ENCODE measurements at places on chromosomes 12 and 14.

DNA sequence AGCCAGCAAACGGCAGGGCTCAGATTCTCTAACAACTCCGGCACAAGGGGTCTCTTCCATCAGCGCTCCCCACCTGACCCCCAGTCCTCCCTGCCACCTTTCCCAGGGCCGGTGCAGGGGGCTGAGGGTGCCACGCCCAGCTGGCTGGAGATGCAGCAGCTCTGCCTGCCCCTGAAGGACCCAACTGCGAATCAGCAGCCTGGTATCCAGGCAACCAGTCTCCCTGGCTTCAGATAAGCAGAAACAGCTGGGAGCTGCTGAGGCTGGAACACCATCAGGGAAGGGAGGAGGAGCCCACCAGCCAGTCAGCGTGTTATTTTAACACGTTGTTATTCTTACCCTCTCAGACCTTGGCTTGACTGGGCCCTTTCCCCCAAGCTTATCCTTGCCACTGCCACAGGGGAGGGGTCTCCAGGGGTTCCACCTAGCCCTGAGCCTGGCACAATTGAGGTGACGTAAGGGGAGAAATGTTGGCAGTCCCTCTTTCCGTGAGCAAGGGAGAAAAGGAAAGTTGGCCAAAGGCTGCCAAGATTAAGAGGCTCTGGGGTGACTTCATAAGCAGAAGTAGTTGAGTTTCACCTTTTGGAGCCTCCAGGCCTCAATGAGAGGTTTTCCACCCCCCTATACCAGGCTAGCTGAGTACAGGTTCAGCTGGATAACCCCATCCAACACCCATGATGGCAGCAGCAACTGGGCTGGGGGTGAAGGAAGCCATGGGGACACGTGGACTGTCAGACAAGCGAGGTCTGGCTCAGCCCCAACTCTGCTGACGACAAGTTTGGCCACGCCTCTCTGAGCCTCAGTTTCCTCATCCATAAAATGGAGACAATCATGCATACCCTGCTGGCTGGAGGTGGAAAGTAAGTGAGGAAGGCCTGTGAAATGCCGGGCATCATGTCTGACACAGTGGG is 91.1 kb downstream of the IRF2BPL start:
- no peak for DNase-seq

- no peak for DNase-seq
These were observed 28.3 kb downstream of the ATF7IP start for GRCh38 chr12:14393751-14394150.

GRCh38 chr12:122934722-122935121 is 31.5 kb downstream of the ABCB9 start:
- no peak for DNase-seq

DNA sequence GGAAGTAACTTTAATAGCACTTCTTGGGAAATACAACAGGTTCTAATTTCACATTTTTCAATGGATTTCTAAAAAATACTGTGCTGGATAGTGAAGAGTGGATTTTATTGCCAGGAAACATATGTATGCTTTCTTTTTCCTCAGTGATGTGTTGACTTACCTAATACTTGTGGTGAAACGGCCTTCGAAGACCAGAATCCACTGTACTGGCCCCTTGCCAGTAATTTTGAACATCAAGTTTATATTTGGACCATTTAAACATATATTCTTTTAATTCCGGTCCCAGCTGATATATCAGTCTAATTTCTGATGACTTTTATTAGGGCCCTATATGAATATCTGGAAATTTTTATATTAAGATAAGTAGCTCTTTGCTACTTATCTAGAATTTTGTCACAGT is 1.8 kb downstream of the MSRB3 start:
- no peak for DNase-seq

GRCh38 chr14:38705220-38705619 is 397.8 kb downstream of the SEC23A start:
- no peak for DNase-seq

- DNase-seq = no peak
These were observed 31.9 kb downstream of the NOPCHAP1 start for GRCh38 chr12:105018012-105018411.

- DNase-seq = no peak
These were observed 13.9 kb upstream of the DEGS2 start for GRCh38 chr14:100173353-100173752.

DNA sequence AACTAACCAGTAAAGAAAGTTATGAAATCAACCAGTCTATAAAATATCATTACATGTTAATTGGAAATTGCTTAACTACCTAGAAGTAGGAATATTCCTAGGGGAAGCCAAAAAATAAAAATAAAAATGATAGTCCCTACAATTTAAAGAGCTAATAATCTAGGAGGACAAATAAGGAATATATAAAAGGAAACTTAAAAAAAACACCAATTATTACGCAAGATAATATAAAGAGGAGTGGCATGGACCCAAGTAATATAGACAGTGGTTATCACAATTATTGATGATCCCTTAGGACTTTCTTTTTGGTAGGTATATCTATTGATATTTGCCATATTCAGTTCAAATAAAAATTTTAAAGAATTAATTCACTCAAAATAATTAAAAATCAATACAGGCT is 498.7 kb downstream of the SOX5 start:
- no peak for DNase-seq

DNA sequence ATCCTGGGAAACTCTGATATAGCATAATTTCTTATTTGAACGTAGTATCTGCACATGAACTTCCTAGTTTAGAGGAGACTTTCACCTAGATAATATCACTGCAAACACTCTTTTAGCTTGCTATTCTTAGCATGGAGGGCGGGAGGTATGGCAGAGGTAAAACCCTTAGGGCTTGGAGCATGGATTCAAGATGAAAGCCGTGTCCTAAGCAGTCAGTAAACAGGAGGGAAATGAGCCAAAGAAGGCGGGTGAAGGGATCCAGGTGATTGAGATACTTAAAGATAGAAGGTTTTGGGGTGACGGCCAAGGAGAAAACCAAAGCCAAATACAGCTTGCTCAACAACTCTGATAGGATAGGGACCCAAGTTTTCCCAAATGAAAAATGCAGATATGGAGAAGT is 107.1 kb upstream of the BCAT1 start:
- no peak for DNase-seq

GRCh38 chr12:105970885-105971284 is 167.9 kb downstream of the NUAK1 start:
- DNase-seq = no peak

DNA sequence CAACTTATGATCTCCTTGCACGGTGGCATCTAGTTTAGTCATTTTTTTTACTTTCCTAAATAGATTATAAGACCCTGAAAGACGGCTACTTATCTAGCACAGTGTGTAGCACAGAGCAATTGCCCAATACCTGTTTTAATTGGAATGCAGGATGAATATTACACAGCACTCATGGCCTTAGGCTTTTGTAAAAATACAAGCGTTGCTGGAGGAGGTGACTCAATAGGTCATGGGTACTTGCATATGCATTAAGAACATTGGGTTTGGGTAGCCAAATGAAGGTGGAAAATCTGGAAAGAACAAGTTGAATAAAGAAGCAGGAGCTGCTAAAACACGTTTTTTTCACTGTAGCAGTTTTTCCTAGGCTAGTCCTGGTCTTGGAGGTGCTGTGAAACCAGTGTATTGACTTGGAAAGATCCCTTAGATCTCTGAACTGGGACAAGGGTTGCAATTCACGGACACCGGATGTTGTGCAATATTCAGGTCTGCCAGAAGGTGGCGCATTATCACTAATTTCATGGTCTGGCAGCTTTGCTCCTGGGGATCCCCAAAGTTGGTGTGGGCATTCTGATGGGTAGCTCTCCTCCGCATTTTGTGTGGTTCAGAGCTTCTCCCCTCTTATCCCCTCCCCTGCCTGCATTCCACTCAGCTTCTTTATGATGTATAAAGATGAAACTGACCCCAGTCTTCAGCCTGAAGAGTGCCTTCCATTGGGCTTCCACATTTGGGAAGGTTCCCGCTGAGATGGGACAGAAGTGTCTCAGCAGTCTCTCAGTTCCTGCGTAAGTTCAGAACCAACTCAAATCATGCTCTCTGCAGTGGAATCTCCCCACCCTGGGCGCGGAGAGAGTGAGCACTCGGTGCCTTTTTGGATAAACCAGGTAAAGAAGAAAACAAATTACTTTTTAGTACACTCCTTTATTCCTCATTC is 278.3 kb downstream of the NRXN3 start:
- DNase-seq = peak; percentile 29

- no peak for DNase-seq
These were observed 28.9 kb downstream of the LRCOL1 start for GRCh38 chr12:132581348-132582057.

GRCh38 chr12:44457465-44457864 is 418.6 kb downstream of the NELL2 start:
- DNase-seq = no peak

Measured in stimulated activated CD4-positive, alpha-beta T cell treated with anti-CD3 and anti-CD28 coated beads, Interleukin-2, amount 100 ng/mL, for 24 hours (primary cell).